K562 (cell line): ENCODE measurements at places on chromosomes 4 and X. TPM values are rescaled to one million over a fixed set of nuclear protein-coding genes. Genes with fewer than 3 reads are reported as not detected.

NDP gene
- total RNA-seq: not detected in 2 replicates

IDUA gene
- 13.6 and 16.1 TPM in 2 replicates for total RNA-seq

ENPP6 gene
- not detected in 2 replicates for total RNA-seq

HTR2C gene
- total RNA-seq: 0.04 and 0.11 TPM in 2 replicates

CLGN gene
- 2.2 and 2.7 TPM in 2 replicates for total RNA-seq

ADGRG2 gene
- 0.04 TPM in 1 of 2 replicates, not detected in the other for total RNA-seq

AFP gene
- total RNA-seq: 2.8 and 2.9 TPM in 2 replicates

MAGEB1 gene
- 32.6 and 32.8 TPM in 2 replicates for total RNA-seq

GPR173 gene
- not detected in 2 replicates for total RNA-seq

MAGEC3 gene
- total RNA-seq: not detected in 2 replicates

SERTM2 gene
- total RNA-seq: not detected in 2 replicates

PABPC4L gene
- 0.53 and 0.63 TPM in 2 replicates for total RNA-seq

GPR34 gene
- not detected in 2 replicates for total RNA-seq

PPEF2 gene
- not detected in 2 replicates for total RNA-seq

TEX13C gene
- not detected in 2 replicates for total RNA-seq

TREX2 gene
- total RNA-seq: 0.51 and 0.82 TPM in 2 replicates

P2RY8 gene
- 0.31 and 0.72 TPM in 2 replicates for total RNA-seq

VGLL1 gene
- not detected in 2 replicates for total RNA-seq

TMEM150C gene
- total RNA-seq: 0.07 TPM in 2 replicates

LDOC1 gene
- total RNA-seq: 2.2 and 2.4 TPM in 2 replicates

GC gene
- 0.44 and 1.3 TPM in 2 replicates for total RNA-seq

LDB2 gene
- total RNA-seq: 0.20 and 0.36 TPM in 2 replicates

DOK7 gene
- not detected in 2 replicates for total RNA-seq

CSAG2 gene
- total RNA-seq: not detected in 2 replicates

YTHDC1 gene
- total RNA-seq: 41.0 and 51.7 TPM in 2 replicates

NAP1L3 gene
- not detected in 2 replicates for total RNA-seq

TRAM1L1 gene
- 0.18 TPM in 1 of 2 replicates, not detected in the other for total RNA-seq

SUPT20HL2 gene
- total RNA-seq: not detected in 2 replicates

HSFX4 gene
- total RNA-seq: not detected in 2 replicates

BEX1 gene
- not detected in 2 replicates for total RNA-seq

TCEAL2 gene
- total RNA-seq: not detected in 2 replicates

RPGR gene
- 3.9 and 5.7 TPM in 2 replicates for total RNA-seq

AREG gene
- total RNA-seq: 5.4 and 5.6 TPM in 2 replicates

SSX2B gene
- 3.3 TPM in 1 of 2 replicates, not detected in the other for total RNA-seq

SMIM10 gene
- 8.3 and 8.5 TPM in 2 replicates for total RNA-seq

CXCL9 gene
- not detected in 2 replicates for total RNA-seq

FGFBP1 gene
- not detected in 2 replicates for total RNA-seq

NXF2 gene
- 0.31 TPM in 1 of 2 replicates, not detected in the other for total RNA-seq

PCDH19 gene
- not detected in 2 replicates for total RNA-seq

ZNF630 gene
- total RNA-seq: 0.27 and 0.29 TPM in 2 replicates

EPGN gene
- not detected in 2 replicates for total RNA-seq

GK gene
- total RNA-seq: 13.5 and 14.8 TPM in 2 replicates

TEX13D gene
- total RNA-seq: not detected in 2 replicates

OCIAD2 gene
- total RNA-seq: 0.31 and 0.98 TPM in 2 replicates

WDR19 gene
- total RNA-seq: 9.5 and 10.6 TPM in 2 replicates

ARHGAP24 gene
- 10.8 and 12.6 TPM in 2 replicates for total RNA-seq

FGF2 gene
- 16.4 and 19.4 TPM in 2 replicates for total RNA-seq

TCEANC gene
- 1.5 and 1.9 TPM in 2 replicates for total RNA-seq

N4BP2 gene
- 7.6 and 8.7 TPM in 2 replicates for total RNA-seq

HPGD gene
- total RNA-seq: 3.3 and 3.5 TPM in 2 replicates

NCAPG gene
- total RNA-seq: 72.9 and 73.4 TPM in 2 replicates

PAGE2B gene
- total RNA-seq: 8.6 and 9.3 TPM in 2 replicates

CTAG2 gene
- total RNA-seq: 36.0 and 38.0 TPM in 2 replicates
